ENCODE measurements at places on chromosomes 1 and 21.

- no peak for DNase-seq
Measured at GRCh38 chr21:29645666-29646553, 293.9 kb downstream of the GRIK1 start.

- DNase-seq, result no peak
Measured at GRCh38 chr1:6180707-6181311, 688 bp upstream of the CHD5 start.

DNA sequence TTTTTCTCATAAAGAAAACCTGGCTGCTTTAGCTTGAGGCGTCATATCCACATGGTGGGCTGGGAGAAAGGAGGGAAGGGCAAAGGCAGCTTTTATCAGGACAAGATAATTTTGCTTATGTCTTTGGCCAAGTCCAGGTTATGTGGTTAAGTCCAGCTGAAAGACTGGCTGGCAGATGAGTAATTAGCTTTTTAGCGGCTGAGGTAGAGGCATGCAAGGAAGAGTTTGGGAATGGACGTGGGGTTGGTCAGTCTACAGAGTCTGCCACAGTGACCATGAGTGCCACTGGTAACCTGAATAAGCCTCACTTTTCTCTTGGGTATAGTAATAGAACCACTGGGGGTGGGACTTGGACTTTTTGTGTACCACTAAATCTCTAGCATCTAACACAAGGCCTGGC, 39.8 kb downstream of the NEK7 start:
- no peak for DNase-seq

GRCh38 chr1:53461323-53462044, 2.3 kb downstream of the DMRTB1 start:
- no peak for DNase-seq

DNA sequence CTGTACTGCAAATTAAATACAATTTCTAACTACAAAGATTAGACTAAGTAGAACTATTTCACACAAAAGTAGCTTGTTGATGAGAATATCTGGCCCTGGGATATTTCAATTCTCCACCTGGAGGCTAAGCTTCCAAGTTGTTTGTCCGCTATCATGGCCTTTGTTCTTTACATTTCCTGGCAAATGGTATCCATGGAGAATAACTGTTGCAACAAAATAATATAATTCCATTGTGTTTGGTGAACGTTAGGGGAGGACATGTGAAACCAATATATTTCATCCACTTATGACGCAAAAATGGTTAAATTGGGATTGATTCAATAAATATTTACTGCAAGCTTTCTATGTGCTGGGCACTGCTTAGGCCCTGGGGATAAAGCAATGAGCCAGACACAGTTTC, 565.4 kb downstream of the PTPRC start:
- no peak for DNase-seq

DNA sequence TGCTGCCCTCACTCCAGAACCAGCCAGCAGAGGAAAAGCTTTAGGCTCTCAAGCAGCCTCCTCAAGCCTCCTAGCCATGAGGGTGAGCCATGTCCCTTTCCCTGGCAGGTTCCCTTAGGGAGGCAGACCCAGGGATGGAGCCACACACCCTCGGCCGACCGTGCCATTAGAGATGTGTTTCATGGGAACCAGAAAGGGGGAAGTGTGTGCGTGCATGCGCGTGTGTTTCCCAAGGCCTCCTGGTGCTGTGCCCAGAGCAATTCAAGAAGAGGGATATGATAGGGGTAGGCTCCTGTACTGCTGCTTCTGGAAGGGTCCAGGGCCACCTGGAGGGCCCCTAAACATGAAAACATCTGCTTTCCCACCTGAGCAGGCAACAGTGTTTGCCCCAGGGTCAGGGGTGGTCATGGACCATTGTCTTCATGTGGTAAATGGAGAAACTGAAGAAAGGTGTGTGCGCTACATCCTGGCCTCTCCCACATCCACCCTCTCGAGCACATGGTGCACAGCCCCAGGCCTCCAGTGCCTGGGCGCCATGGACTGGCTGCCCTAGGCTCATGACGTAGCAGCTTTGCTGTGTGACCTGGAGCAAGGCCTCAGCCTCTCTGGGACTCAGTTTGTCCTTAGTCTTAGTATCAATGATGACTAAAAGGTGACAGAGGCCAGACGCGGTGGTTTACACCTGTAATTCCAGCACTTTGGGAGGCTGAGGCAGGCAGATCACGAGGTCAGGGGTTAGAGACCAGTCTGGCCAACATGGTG, 48.1 kb downstream of the SYF2 start:
- DNase-seq, result no peak

DNA sequence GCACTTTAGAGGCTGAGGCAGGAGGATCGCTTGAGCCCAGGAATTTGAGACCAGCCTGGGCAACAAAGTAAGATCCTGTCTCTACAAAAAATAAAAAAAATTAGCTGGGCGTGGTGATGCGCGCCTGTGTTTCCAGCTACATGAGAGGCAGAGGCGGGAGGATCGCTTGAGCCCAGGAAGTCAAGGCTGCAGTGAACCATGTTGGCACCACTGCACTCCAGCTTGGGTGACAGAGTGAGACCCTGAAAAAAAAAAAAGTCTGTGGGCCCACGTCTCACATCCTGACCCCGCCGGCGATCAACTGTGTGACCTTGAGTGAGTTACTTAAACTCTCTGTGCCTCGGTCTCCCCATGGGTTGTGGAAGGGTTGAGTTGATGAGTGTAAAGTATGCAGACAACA, 12.7 kb upstream of the ZBTB21 start:
- DNase-seq, result no peak

DNA sequence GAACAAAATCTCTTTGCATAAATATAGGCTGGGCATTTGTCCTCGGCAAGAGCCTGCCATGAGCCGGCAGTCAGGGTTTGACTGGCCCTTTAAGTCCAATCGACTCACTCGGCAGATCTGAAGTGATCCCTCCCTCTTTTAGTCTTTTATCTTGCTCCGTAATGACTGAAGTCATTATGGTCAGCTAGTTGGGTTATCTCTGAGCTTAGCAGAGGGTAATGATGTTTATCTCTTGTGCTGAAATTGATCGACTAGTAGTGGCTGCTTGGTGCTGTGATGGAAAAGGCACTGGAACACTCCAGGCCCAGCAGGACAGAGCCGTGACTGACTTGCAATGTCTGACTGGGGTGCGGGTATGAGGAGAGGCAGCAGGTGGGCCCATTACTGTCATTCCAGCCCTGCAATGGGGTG, 468 bp upstream of the ABCA4 start:
- DNase-seq, result no peak

DNA sequence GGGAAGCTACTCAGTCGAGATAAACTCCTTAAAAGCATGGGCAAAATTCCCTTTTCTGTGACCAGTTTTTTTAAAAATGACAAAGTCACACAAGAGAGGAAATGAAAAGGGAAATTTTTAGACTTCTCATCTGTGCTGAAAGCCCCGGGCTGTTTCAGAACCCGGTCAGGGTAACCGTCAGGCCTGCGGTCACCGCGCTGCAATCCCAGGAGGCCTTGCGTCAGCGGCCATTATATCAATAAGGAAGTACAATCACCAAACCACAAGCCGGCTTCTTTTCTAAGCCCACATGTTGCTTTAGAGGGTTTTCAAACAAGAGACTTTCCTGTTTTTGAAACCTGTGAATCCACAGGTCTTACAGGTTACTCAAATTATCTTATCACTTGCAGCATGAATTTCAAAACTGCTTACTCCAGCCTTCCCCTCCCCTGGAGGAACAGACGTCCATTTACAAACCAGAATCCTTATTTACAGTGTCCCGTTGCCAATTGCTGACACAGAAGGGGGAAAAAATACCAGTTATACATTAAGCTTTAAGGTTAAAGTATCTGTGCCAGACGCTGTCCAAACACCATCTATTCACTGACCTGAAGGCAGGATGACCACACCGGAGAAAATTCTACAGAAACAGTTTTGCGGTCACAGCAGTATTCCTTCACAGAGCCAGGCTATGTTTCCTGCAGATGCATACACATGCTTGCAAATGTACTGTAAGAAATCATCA, 165.3 kb downstream of the TOMM20 start:
- peak; percentile 76 for DNase-seq

DNA sequence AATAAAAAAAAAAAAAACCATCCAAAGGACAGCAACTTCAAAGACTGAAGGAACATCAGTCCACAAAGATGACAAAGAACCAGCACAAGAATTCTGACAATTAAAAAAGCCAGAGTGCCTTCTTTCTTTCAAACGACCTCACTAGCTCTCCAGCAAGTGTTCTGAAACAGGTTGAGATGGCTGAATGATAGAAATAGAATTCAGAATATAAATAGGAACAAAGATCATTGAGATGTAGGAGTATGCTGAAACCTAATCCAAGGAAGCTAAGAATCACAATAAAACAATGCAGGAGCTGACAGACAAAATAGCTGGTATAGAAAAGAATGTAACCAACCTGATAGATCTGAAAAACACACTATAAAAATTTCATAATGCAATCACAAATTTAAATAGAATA, 218.2 kb downstream of the GIPC2 start:
- no peak for DNase-seq

DNA sequence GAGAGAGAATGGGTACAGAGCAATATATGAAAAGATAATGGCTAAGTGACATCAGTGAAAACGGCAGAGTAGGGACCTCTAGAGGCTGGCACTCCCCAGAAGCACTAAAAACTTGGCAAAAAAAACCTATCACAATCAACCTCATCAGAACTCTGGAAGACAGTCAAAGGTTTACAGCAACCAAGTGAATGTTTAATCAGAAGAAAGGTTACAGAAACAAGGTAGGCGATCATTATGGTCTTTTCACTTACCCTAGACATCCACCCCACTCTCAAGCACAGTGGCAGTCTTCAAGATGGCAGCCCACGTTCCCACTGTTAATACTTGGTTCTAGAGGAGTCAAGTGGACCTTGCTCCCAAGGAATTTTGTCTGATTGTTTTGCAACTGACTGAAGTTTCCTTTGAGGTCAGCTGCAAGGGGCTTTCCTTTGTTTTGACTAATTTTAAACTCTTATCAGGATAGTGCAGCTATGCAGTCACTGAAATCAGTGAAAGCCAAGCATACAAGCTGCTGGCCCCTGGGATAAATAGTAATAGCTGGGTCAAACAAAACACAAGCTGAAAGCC, 7.2 kb downstream of the KIFAP3 start:
- no peak for DNase-seq

- DNase-seq, result peak; percentile 19
Measured at GRCh38 chr1:209756615-209757445, 977 bp downstream of the TRAF3IP3 start.

GRCh38 chr1:62245201-62245600, 50.6 kb downstream of the L1TD1 start:
- no peak for DNase-seq

DNA sequence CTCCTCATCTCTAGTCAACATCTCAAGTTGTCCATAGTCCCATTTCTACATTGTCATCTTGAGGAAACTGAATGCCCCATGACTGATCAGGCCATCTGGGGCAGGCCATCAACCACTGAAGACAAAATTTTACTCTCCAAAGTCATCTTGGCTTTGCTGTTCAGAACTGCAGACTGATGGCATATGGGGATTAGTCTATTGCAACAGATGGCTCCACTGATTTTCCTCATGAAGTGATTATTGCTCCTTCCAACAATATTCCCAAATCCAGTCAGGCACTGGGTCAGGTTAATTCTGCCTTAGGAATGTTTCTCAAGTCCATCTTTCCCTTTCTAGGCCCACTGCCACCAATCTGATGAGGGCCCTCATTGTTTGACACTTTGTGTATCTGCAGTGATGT, 101.7 kb downstream of the ESRRG start:
- DNase-seq, result no peak

DNA sequence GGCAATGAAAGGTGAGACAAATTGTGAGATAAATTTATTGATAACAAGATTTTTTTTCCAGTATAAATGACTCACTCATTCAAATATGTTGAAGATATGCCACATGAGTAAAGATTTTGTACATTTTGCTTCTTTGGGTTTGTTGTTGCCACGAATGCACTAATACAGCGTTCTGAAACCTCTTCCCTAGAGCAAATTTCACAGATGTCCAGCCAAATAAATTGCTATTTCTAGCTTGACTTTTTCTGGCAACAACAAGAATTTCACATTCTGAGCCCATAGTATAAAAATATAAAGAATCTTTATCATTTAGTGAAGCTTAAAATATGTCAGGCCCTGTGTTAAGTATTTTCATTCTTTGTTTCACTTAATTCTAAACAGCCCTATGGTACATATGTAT, 114.5 kb upstream of the COL24A1 start:
- no peak for DNase-seq

DNA sequence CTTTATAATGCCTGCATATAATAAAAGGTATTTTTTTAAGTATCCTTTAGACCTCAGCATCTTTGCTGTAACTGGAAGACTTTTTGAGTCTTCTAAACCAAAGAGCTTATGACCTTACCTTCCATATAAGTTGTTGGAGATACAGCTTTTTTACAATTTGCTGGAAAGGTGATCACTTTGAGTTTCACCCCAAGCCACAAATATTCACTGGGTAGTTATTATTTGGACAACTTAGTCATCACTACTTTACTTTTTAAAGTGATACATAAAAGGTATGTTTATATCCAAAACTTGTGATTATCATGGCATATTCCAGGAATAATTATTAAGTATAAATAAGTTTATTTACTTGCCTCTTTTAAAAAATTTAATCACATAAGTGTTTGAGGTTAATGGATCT, 246.7 kb upstream of the NRIP1 start:
- DNase-seq, result no peak

DNA sequence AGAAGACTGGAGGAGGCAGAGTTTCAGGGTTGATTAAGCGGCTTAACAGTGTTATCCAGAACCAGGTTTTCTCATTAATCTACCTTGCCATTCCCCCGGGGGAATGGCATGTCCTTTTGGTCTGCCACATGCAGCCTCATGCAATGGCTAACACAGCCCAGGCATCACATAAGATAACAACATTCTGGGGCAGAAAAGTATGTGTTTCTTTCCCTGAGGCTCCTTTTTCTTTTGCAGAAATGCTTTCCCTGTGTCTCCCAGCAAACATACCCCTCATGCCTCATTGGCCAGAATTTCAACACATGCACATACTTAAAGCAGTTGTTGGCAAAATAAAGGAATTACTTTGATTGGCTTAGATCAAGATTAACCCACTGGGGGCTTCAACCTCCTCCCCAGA, 98.6 kb downstream of the OMA1 start:
- DNase-seq, result no peak

GRCh38 chr21:41065539-41065938, 102.4 kb upstream of the BACE2 start:
- no peak for DNase-seq

GRCh38 chr1:155474146-155474545, 88.5 kb downstream of the ASH1L start:
- no peak for DNase-seq

- no peak for DNase-seq
Measured at GRCh38 chr21:19507682-19508260, 1104.2 kb upstream of the TMPRSS15 start.

GRCh38 chr1:37728416-37728815, 36.1 kb downstream of the CDCA8 start:
- no peak for DNase-seq

- DNase-seq, result peak; percentile 18
Measured at GRCh38 chr21:32921632-32922230, 104.0 kb upstream of the OLIG2 start.

Data from T-helper 9 cell (primary cell).